ENCODE measurements at places on chromosomes 3 and 15. TPM values are rescaled to one million over a fixed set of nuclear protein-coding genes. Genes with fewer than 3 reads are reported as not detected.

- no peak for DNase-seq
These were observed 55.0 kb downstream of the LSAMP start for GRCh38 chr3:116390318-116390717.

DNA sequence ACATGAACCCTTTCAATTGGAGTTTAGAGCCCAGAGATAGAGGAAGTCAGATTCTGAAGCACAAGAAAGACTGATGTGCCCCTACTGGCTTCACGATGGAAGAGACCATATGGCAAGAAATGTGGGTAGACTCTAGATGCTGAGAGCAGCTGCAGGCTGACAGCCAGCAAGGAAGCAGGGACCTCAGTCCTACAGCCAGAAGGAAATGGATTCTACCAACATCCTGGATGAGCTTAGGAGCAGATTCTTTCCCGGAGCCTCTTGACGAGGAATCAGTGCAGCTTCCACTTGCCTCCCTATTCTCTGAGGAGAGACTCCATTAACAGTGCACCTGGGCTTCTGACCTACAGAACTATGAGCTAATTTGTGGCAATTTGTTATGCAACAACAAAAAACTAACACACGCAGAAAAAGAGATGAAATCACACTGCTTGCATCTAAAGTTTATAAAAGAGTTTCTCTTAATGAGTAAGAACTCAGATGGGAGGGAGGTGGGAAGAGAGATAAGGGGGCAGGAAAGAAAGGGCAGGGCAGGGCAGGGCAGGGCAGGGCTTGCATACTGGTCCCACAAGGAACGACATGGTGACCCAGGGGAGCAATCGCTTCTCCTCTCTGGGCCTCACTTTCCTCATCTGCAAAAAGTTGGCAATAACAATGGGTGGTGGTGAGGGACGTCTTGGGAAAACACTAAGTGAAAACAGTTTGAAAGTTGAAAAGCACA, 440.9 kb downstream of the FOXP1 start:
- no peak for DNase-seq

The TMEM40 gene
- total RNA-seq: not detected

DNA sequence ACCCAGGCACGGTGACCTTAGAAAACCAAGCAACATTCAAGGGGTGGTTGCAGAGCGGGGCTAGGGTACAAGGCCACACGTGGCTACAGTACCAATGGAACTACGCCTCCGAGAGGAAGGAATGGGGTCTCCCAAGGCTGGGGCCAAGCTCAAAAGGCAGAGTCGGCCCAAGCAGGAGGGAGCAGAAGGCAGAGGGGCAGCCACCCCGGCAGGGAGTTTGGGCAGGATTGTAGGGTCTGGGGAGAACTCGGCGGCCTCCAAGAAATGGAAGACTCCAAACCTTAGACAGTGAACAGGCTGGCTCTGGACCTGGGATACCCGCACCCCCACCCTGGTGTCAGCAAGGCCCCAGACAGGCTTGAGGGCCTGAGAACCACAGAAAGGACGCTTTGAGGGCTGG, 28.7 kb downstream of the ATRIP start:
- no peak for DNase-seq

GRCh38 chr3:57966829-57967228, 41.4 kb upstream of the FLNB start:
- no peak for DNase-seq

The STX19 gene
- total RNA-seq: not detected

DNA sequence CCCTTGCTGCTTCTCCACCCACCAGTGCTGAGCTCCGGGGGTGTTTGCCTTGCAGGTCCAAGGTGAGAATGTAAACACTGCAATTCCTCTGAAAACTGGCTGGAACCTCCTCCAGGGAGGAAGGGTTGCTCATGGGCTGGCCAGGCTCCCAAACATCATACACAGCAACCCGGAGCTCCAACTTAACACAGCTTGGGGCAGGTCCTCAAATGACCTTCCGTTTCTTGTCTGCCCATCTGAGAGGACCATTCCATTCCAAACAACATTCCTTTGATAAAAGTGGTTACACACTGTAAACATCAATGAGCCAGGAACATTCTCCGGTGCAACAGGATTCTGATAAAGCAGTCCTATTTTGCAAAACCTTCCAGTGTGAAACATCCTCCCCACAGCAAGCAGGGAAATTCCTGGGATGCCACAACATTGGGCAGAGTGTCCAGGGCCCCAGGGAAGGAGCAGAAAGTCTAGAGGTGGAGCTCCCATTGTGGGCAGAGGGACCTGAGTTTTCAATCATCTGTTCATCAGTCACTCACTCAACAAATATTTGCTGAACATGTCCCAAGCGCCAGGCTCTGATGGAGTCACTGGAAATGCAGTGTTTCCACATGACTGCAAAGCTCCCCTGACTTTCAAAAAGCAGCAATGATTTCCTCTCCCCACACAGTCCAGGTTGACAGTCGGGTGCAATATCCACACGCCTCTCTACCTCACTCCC, 7.3 kb upstream of the HEG1 start:
- peak; percentile 83 for DNase-seq

GRCh38 chr15:74294010-74294409, 57.9 kb downstream of the CCDC33 start:
- no peak for DNase-seq

DNA sequence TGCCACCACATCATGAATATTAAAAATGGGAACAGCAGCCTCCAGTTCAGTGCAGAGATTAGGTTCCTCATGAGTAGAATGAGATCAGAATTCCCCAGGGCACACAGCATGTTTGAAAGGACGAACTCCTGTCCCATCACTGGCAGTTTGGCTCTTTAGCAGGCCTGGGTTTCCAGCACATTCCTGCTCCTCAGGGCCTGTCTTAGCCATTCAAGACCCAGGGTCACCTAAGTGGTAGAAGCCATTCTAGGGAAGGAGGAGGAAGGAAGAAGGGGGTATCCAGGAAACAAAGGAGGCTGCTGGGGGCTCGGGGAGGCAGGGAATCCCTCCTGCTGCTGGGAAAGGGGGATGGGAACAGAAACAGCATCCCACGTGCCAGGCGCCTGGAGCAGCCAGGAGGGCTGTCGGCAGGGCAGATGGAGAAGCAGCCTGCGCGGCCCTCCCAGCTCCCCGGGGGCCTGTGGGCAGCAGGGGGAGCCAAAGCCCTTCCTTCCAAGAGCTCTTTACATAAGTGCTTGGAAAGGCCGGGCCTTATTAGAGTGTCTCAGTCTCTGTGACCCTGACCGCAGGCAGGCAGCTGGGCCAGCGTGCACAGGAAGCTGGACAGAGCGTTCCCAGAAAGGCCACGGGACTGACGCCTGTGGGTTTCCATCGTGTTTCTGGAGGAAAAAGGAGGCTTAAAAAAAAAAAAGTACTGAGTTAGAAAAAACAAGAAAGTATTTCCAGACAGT, 24.7 kb downstream of the LOXL1 start:
- DNase-seq: peak; percentile 94

- no peak for DNase-seq
These were observed 14.2 kb upstream of the COLQ start for GRCh38 chr3:15535732-15536131.

GRCh38 chr15:64001148-64001547, 45.1 kb downstream of the DAPK2 start:
- no peak for DNase-seq

Measured in ascending aorta (tissue), 2 donors.